CD4-positive, alpha-beta T cell treated with Interleukin-6 for 4 hours (primary cell): ENCODE measurements at places on chromosomes 5 and 9.

- DNase-seq = no peak
These were observed 84.6 kb downstream of the IARS1 start for GRCh38 chr9:92208693-92209524.

GRCh38 chr5:68849906-68850305, 243.9 kb upstream of the SLC30A5 start:
- no peak for DNase-seq

DNA sequence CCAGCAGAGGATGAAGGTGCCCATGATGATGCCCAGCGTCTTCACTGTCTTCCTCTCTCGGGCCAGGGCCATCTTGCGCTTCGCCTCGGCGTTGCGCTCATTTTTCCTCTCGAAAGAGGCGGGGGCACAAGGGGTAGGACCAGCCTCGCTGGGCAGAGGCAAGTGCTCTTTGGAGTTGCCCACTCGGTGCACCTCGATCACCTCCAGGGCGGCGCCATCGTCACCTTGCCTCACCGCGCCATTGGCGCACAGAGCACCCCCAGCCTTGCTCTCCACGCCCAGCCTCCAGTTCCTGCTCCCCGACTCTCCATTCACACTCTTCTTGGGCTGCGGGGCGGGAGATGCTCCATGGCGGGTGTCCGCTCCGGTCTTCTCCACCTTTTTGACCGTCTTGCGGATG, 1.6 kb downstream of the HTR1A start:
- DNase-seq = no peak

DNA sequence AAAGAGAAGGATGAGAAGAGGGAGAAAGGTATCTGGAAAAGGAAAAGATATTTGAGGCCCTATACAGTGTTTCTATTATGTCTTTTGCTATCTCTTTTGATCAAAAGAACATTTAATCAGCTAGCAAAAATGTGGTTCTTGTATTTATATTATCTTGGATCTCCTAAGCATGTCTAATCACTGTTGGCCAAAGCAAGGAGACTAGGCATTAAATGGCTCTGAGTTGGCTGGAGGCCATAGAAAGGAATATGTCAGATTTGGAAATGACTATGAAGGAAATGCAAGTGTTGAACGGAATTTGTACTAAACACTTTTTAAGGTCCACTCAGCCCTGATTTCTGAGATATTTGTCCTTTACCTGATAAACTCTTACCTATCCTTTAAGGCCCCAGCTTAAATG, 22.4 kb upstream of the THG1L start:
- DNase-seq = no peak

GRCh38 chr5:144142139-144142823, 28.2 kb downstream of the YIPF5 start:
- DNase-seq = no peak

- DNase-seq = peak; percentile 18
These were observed 99.3 kb downstream of the ACTBL2 start for GRCh38 chr5:57383093-57383861.

GRCh38 chr5:34015120-34015822, 7.4 kb upstream of the AMACR start:
- no peak for DNase-seq

DNA sequence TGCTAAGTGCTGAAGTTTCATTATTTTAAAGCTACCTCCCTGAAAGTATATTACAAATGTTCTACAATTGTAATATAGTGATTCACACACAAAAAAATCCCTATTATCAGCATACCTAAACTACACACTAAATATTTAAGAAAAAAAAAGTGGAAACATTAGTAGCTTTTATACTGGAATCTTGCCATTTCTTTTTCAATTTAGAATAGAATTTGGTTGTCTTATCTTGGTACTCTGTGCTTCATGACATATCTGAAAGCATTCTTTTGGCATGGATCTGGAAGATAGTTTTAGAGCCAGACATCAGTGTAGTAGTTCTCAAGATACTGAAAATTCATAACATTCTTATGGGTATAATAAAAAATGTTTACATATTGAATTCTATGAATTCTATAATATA, 35.0 kb downstream of the SLC1A3 start:
- no peak for DNase-seq

DNA sequence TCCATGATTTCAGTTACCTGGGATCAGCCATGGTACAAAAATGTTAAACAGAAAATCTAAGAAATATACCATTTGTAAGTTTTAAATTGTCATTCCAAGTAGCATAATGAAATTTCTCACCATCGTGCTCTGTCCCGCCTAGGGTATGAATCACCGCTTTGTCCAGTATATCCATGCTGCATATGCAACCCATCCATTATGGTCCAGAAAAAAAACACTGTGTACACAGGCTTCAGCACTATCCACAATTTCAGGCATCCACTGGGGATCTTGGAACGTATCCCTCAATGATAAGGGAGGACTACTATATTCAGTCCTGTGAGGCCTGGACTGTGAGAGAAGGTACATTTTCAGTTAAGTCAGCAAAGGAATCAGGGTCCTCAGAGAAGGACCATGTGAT, 37.6 kb upstream of the HNRNPA0 start:
- no peak for DNase-seq

- no peak for DNase-seq
These were observed 102.8 kb upstream of the ADAMTSL1 start for GRCh38 chr9:18371141-18371540.

- DNase-seq = no peak
These were observed 19.4 kb upstream of the BTNL9 start for GRCh38 chr5:181020688-181021087.

DNA sequence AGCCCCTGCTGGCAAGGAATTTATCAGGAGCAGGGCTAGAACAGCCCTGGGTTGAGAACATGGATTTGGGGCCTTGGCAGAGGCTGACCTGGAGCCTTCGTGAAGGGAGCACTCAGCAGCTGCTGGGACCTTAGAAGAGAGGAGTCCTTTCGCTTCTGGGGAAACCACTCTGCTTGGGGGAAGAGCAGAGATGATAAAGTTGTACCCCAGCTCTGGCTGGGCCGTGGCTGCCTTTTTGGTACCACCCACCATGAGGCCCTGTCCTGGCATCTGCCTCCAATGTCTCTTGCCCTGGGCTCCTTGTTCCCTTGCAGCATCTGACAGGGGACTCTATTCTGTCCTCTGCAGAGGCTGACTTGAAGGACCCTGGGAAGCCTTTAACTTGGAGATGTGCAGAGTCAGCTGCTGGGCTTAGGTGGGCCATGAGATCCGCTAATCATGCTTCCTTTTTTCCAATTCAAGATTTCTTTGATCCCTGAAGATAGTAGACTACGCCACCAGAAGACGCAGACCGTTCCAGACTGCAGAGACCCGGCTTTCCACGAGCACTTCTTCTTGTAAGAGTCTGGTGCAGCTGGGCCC, 20.2 kb downstream of the RGS3 start:
- no peak for DNase-seq

GRCh38 chr9:132588501-132589147, 6.2 kb downstream of the BARHL1 start:
- no peak for DNase-seq

GRCh38 chr5:151954255-151954654, 29.6 kb upstream of the GLRA1 start:
- DNase-seq = no peak

- no peak for DNase-seq
These were observed 36.2 kb upstream of the SMARCA2 start for GRCh38 chr9:1978941-1979340.

DNA sequence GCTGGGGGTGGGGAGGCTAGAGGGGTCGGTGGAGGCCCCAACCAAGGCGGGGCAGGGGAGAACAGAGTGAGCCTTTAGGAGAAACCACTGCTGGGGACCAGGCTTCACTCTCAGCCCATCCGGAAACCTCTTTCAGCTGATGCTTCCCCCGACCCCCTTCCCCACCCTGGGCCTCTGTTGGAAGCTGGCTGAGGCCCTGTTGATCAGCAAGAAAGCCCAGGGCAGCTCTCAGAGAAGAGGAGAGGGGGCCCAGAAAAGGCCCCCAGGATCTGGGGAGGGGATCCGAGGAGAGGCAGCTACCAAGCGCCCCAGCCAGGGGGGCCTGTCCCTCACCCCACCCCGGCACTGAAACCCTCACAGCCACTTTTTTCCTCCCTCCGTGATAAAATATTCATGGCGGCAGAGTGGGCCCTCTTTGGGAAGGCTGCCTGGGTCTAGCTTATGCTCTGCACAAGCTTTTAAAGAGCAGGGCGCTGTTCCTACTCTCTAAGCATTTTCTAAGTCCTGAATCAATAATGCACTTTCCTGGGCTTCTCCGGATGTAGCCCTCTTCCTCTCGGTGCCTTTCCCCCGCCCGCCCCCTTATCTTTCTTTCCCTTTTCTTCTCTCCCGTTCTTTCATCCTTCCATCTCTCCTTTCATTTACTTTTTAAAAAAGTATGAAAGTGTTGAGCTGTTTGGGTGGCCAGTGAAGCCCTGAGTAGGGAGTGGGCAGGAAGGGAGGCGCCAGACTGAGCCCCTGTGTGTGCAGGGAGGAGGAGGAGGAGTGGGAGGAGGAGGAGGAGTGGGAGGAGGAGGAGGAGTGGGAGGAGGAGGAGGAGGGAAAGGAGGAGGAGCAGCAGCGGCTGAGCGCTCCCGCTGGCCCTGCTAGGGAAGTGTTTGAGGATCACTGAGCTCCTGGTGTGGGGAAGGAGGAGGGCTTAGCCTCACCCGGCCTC, 23.5 kb downstream of the NTNG2 start:
- no peak for DNase-seq

GRCh38 chr5:119742311-119742710, 113.0 kb downstream of the FAM170A start:
- DNase-seq = no peak
